ENCODE measurements at places on chromosomes 7 and 10.

- no peak for DNase-seq
Measured at GRCh38 chr10:15824498-15824897, 35.8 kb downstream of the MINDY3 start.

GRCh38 chr7:119482209-119482608 is 790.8 kb upstream of the KCND2 start:
- DNase-seq, result no peak

DNA sequence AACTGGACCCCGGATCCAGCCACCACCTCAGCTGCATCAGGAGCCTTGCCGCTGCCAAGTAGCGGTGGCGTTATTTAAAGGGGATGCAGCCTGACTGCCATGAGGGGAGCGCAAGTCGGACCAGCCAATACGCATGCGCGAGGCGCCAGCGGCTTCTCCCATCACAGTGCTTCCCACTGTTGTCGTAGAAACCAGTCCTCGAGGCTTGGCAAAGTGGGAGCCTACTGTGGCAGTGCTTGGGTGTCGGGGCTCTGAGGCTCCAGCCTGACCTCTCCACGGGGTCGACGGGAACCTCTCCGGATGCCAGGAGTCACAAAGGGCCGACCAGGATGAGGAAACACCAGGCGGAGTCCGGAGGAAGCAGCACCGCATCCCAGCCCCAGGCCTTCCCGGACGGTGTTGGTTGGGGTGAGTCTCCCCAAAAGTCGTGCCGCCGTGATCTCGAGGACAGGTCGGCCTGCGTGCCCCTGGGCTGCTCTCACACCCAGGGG is 369.6 kb downstream of the ZNF716 start:
- DNase-seq, result no peak

DNA sequence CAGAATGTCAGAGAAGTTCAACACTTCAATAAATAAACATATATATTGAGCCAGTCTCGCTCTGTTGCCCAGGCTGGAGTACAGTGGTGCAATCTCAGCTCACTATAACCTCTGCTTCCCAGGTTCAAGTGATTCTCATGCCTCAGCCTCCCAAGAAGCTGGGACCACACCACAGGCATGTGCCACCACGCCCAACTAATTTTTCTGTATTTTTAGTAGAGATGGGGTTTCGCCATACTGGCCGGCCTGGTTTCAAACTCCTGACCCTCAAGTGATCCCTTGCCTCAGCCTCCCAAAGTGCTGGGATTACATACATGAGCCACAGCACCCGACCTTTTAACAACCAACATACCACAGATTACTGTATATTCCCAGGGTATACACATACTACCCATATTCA is 134.2 kb downstream of the JMJD1C start:
- DNase-seq, result no peak

DNA sequence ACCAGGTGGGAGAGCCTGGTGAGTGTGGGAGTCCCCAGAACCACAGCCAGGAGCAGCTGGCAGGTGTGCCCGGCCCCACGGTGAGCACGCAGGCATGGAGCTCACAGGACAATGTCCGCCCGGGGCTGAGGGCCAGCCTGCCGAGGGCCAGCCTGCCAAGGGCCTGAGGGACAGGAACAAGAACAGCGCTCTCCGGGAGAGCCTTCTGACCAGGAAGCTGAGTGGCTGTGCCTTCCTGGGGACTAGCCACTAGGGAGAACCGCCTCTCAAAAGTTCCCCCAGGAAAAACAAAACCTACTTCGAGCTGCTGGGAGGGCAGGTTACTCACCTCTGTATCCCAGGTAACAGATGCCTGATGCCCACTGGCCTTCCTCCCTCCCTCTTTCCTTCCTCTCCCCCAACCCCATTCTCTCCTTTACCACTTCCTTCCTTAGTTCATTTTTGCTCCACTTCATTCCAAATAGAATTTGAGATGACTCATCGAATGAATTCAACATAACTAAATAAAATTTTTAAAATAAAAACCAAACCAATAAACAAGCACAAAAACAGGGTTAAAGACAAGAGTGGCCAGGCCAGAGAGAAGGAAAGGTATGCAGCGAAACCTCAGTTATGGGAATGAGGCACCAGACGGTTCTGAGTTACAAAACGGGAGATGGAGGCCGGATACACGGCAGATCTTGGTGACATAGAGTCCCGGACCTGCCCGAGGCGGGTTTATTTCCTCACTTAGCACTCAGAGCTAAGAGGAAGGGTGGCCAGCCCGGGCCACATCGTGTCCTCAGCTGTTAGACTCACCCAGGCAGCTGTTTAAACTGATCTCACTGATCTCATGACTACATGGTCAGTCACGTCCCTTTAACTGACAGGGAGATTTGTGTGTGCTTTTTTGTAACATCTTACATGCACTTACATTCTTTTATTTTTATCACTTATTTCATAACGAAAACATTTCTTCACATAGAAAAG is 128.5 kb downstream of the TNS3 start:
- no peak for DNase-seq

GRCh38 chr10:34995925-34996324 is 94.2 kb downstream of the CUL2 start:
- DNase-seq, result no peak

GRCh38 chr7:4015371-4015770 is 666.7 kb upstream of the FOXK1 start:
- no peak for DNase-seq
